Stimulated activated CD4-positive, alpha-beta T cell treated with anti-CD3 and anti-CD28 coated beads, Interleukin-1b, Interleukin-23, amount 100 ng/mL, for 1 hour (primary cell): ENCODE measurements at places on chromosomes 6 and 20.

DNA sequence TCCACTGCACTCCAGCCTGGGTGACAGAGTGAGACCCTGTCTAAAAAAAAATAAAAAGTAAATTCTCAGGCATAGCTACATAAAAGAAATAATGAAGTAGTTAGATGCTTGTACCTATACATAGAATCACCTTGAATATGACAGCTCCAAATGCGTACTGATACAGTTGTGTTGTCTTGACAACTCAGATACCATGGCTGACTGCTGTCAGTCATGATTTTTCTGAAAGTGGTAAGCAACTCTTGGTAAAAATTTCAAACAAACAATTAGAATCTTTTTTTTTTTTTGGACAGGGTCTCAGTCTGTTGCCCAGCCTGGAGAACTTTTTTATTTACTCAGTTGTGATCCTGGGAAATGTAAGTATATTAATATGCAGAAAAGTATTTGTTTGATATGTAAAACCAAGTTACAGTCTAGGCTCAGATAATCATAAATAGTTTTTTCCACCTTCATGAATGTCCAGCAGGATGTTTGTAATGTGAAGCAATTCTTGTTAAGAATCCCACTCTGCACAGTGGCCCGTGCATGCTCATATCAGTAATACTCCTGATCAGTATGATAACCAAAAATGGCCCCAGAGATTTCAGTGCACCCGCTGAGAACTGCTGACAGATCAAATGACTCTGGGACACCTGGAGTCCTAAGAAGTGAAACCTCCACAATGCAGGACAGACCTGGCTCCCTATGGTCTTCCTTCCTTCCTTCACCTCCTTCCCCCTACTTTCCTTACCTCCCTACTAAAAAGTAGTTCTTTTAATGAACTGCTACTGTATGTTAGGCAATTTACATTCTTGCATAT, 14.0 kb upstream of the MAPK13 start:
- no peak for DNase-seq

DNA sequence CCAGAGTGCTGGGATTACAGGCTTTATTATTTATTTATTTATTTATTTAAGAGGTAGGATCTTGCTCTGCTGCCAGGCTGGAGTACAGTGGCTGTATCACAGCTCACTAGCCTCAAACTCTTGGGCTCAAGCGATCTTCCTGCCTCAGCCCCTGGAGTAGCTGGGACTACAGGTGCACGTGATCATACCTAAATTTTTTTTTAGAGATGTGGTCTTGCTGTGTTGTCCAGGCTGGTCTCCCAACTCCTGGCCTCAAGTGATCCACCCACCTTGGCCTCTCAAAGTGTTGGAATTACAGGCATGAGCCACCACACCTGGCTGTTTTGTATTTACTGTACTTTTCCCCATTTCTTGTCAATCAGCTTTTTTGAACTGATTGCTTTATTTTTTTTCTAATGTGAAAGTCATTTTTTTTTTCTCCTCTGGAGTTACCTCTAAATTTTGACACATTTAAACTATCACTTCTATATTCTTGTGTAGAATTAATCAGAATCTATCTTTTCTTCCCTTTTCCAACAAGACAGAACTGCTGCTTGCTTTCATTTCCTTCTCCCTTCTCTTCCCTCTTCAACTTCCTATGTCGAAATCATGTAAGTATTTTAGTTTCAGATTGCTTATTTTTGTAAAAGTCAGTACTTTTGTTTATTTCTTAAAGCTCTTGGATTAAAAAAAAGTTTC, 12.0 kb downstream of the PANK2 start:
- no peak for DNase-seq

GRCh38 chr6:25056130-25056529, 120.4 kb upstream of the RIPOR2 start:
- DNase-seq = no peak

- no peak for DNase-seq
These were observed 61.6 kb downstream of the PLCB4 start for GRCh38 chr20:9130521-9130920.

- DNase-seq = peak; percentile 64
These were observed 16.1 kb downstream of the BPIFB1 start for GRCh38 chr20:33299111-33299603.

- no peak for DNase-seq
These were observed 1.1 kb downstream of the RGS17 start for GRCh38 chr6:153129873-153130514.

GRCh38 chr6:116764629-116764960, 924 bp downstream of the FAM162B start:
- DNase-seq = no peak

DNA sequence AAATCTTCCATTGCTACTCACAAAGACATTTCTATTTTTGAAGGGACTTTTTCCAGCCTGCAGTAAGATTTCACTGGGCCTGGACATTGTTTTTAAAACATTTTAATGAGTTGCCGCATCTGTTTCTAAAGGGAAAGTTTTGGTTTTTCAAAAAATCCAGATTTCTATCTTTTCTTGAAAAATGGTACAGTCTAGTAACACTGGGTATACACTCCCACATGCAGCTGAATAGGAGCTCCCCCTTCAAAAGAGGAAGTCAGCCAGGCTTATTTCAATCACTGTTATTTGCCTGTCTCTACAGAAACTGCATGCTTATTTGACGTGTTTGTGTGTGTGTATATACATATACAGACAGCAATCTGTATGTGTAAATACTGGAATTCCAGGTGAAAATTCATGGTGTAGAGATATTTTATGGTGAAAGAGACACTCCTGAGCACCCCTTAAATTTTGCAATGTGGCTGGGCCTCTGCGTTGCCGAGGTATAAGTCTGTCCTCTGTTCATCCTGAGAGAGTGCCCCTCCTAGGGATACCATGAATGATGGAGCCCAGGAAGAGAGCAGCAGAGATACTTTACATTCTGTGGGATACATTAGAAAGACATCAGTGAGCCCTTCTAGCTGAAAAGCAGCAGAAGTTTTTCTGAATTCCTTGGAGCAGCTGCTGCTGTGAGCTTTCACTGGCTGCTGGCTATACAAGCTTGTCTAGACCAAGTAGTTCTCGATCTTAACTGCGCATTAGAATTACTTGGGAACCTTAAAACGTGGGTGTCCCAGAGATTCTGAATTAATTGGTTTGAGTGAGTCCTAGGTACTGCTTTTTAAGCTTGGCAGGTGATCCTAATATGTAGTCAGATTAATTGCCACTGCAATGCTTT, 12.0 kb upstream of the ABRACL start:
- DNase-seq = no peak

GRCh38 chr20:6636209-6637159, 131.0 kb upstream of the BMP2 start:
- no peak for DNase-seq

GRCh38 chr6:39899554-39900295, 34.5 kb downstream of the MOCS1 start:
- no peak for DNase-seq

- DNase-seq = no peak
These were observed 532 bp downstream of the TMEM74B start for GRCh38 chr20:1184260-1184637.

GRCh38 chr6:66897576-66897975, 1190.5 kb upstream of the EYS start:
- DNase-seq = no peak

DNA sequence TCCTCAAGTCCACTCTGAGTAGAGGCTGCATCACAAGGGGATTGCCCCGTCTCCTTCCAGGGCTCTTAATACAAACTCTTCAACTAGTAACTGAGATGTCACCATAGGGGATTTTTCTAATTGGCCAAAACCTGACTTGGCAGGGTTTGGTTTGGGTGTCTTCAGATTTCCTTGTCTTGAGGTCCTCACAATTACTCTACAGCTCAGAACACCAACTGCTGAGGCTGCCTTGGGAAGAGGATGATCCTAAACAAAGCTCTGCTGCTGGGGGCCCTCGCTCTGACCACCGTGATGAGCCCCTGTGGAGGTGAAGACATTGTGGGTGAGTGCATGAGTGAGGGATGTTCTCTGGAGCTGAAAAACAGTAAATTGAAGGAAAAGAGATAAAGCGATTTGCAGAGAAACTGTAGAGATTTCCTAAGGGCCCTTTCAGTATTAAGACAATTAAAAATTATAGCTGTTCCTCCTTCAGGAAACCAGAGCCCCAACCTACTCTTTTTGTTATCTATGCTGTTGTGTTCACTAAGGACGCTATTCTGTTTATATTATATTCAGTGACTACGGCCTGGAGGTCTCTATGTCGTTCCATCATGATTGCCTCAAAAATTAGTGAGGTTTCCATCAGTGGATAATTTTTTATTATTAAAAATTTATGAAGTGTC, at the start of gene HLA-DQA1:
TSS of gene HLA-DQA1 (plus strand) at position 188 of the 662 bp plus-strand sequence. CDS start at position 241, 53 bp downstream.
- DNase-seq = no peak

- DNase-seq = no peak
These were observed 23.3 kb downstream of the MYCT1 start for GRCh38 chr6:152720974-152721373.

DNA sequence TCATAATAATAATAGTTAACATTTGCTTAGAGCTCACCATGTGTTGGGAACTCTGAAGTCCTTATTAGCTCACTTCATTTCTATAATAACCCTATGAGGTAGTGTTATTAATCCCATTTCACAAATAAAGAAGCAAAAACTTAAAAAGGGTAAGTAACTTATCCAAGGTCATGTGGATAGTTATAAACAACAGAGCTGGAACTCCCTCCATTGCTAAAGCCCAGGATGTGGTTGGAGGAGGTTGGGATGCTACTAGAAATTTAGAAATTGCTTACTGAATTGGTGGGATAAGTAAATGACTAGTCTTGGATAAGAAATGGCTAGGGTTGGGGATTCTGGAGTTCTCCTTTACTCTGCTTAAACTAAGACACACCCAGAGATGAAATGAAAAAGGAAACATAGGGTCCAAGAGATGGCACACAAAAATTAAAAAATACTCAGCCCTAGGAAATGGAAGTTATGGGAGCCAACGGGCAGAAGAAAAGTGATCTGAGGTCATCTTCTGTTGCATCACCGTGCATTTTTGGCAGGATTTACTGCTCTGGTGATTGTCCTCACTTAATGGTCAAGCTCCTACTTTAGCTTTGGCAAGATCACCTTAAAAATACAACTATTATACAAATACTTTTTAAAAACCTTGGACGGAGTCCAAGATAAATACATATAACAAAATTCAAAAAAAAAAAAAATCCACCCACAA, 7.7 kb upstream of the CLIC5 start:
- no peak for DNase-seq

- no peak for DNase-seq
These were observed 86.5 kb upstream of the MYL9 start for GRCh38 chr20:36454698-36455427.

DNA sequence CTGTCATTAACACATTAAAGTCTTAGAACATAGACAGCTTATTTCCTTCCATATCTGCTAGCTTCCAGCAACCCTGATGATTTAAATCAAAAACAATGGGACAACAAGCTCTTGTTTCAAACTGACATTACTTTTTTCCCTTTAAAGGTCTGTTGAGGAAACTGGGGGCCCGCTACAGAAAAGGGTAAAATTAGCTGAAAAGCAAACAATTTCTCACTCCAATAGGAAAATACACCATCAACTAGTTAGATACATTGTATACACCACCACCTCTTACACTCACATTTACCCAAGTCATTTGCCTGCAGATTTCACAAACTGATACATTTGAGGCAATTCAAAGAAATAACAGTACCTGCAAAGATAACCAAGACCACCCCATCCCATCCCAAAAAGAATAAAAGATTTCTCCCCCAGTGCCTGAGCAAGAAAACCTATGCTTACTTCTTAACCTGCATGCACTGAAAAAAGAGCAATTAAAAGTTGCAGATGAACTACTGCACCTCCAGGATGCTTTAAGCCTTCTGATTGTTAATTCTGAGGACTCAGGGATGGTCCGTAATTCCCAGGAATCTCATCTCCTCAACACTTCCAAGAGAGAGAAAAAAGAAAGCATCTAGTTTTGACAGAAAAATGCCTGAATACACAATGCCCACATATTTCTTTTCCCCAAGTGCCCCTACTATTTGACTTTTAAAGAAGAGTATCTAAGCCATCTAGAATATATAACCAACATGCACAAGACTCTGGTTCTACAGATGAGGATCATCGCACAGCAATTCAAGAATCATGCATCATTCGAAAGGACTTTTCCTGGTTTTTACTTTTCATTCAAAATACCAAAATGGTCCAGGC, 5.6 kb downstream of the ZMYND8 start:
- no peak for DNase-seq

DNA sequence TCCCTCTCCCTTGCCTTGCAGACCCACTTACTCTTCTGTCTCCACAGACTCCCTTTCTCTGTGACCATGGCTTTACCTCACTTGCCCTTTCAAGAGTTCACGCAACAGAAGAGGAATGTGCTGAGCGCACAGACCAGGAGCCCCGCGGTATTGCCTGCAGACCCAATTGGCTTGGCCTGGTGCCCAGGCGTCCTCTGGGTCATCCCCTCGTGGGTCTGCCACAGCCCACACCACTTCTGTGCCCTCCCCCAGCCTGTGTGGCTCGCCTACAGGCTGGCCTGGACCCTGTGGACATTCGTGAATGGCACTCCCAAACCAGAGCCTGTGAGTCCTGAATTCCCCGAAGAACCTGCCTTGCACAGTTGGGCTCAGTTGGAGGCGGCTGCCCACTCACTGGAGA, 15.3 kb upstream of the NINL start:
- DNase-seq = no peak

DNA sequence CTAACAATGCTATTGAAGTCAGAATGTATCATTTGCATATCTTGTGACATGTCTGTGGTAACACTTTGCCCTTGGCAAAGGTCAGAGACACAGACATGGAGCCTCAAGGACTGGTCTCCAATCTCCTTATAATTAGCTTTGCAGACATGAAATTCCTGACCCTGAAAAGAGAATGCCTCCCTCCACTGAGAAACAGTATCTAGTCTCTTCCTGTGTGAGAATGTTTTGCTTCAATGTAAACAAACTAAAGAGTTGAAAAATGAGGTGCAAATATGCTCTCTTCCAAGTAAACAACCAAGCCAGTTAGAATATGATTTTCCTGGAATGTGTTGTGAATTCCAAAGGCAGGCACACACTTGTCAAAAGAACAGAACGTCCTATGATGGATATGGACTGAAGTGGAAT, 407.1 kb upstream of the MARCKS start:
- no peak for DNase-seq

DNA sequence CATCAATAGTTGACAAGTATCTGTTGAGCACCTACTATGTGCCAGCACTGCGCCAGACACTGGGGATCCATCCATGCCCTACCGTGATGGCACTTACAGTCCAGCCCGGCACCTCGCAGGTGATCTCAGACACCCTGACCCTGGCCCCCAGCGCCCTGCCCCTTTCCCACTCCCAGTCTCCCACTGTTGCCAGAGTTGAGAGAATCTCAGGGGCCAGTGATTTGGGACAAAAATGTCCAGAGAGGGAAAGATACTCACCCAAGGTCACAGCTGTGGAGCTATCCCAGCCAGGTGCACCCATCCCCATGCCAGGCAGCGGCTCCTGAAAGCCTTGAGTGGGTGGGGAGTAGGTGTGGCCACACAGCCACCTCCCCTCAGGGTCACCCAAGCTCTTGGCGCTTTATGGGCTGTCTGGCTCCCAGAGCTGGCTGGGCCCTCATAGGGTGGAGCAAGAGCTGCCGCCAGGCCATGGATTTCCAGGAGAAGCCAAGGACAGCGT, 3.3 kb downstream of the PI16 start:
- DNase-seq = no peak
